ENCODE measurements at places on chromosomes 7 and 10. TPM values are rescaled to one million over a fixed set of nuclear protein-coding genes. Genes with fewer than 3 reads are reported as not detected.

GRCh38 chr10:110834629-110835301 lies 37.0 kb upstream of the PDCD4 start:
- DNase-seq: no peak

- no peak for DNase-seq
Measured at GRCh38 chr7:29192811-29193210, 1.8 kb upstream of the CHN2 start.

Gene TAS2R5
- polyA plus RNA-seq: 4.1 TPM

Gene EBF3
- 1.8 TPM for polyA plus RNA-seq

Gene LIPJ
- polyA plus RNA-seq: 0.15 TPM

Gene METTL2B
- polyA plus RNA-seq: 28.4 TPM
